ENCODE measurements at places on chromosomes 11 and 22. TPM values are rescaled to one million over a fixed set of nuclear protein-coding genes. Genes with fewer than 3 reads are reported as not detected.

DNA sequence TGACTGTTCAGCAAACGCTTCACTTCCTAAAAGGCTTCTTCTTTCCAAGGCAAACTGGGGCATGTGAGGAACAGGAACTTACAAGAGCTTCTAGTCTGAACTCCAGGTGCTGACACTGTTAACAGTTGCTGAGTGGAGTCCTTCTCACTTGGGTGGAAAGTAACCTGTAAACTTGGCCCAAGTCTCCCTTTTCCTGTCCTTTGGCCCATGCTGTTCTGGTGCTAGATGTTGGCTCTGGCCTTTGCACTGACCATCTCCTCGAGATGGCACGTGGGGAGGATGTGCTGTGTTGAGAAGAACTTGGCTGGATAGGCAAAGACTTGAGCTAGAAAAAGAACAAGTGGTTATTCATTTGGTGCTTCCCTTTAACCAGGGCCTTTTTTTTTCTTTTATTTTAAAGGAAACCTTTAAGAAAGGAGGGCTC is 53.6 kb downstream of the PTPRJ start:
- DNase-seq: no peak

The MCAT gene
- polyA plus RNA-seq: 26.7 TPM

The TPCN2 gene
- polyA plus RNA-seq: 18.7 TPM

- no peak for DNase-seq
Observed at GRCh38 chr11:901452-902061, 9.1 kb downstream of the CHID1 start.

GRCh38 chr22:45112136-45112879 is 51.4 kb upstream of the NUP50 start:
- DNase-seq: no peak

The LMO1 gene
- polyA plus RNA-seq: 0.74 TPM

GRCh38 chr11:7667460-7667859 is 5.8 kb downstream of the CYB5R2 start:
- DNase-seq: no peak

The FAM180B gene
- 0.70 TPM for polyA plus RNA-seq

The TMPRSS6 gene
- polyA plus RNA-seq: 0.24 TPM

The AKIP1 gene
- 18.6 TPM for polyA plus RNA-seq

The TCN1 gene
- not detected for polyA plus RNA-seq

The EFEMP2 gene
- 137 TPM for polyA plus RNA-seq

GRCh38 chr11:44266056-44266780 is 43.7 kb downstream of the ALX4 start:
- no peak for DNase-seq

- DNase-seq: no peak
Observed at GRCh38 chr11:45407226-45407625, 121.1 kb upstream of the SYT13 start.

DNA sequence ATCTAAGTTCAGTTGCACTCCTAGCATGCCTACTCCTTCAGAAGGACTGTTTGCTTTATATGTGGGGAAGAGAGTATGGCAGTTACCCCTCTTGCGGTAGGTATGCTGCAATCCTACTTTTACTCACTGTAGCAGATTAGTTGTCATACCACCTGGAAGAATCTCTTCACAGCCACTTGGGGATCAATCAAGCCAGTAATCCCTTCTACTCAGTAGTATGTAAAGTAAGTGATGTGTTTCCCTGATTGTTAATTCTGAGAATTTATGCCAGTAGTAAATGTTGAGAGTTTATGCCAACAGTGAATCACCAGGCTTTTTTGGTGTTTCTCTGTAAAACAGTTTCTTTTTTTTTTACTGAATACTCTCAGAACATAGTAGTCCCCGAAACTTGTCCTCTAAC is 34.4 kb downstream of the PRMT3 start:
- no peak for DNase-seq

DNA sequence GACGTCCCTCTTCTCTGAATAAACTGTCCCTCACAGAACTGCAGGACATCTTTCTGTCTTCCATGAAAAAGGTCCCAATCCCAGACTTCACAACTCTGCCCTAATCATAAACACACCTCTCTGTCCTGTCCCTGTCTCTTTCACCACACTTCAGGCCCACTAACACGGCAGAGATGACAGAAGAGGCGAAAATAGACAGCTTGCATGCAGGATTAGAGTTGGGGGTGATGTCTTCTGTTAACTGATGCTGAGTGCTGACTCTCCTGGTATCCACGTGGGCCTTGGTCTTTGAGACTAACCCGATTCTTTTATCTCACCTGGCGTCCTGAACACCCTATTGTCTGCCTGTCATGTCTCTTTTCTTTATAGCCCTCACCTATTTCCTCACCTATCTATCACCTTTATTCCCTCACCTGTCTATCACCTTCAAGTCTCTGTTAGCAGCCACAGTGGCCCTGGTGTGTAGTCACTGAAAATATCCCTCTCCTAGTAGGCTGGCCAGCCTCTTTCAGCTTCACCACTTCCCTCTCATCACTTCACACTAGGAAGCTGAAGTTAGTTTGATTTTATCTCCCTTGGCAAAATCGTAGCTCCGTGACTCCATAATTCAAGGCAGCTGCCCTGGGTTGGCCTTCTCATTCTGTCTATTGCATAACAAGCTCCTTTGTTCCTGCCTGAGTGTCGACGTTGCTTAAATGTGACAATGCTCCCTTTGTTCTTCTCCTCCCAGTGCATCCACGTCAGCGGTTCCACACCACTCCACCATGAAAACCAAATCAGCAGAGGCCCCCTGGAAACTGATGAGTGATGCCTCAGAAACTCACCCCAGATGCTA is 30.6 kb upstream of the DRD2 start:
- peak; percentile 15 for DNase-seq

DNA sequence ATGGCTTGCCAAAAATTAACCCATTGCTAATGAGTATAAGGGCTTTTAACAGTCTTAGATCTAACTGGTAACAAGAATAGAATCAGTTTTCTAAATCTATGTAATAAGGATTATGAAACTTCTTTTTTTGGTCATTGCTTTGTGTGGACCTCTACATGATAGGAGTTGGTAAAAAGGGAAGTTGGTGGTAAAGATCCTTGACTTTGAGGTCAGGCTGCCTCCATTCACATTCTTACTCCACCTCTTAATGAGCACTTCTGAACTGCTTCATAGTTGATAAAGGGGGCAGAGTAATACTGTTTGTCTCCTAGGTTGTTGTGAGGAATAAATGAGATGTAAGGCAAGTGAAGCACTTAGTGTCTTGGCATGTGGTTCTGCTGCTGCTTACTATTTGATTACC is 10.6 kb downstream of the EIF3M start:
- no peak for DNase-seq

The ZFPL1 gene
- polyA plus RNA-seq: 30.4 TPM

GRCh38 chr11:24233041-24233440 is 263.8 kb upstream of the LUZP2 start:
- DNase-seq: no peak

- DNase-seq: no peak
Observed at GRCh38 chr11:20048246-20048645, 112.0 kb downstream of the DBX1 start.

The SLC25A45 gene
- polyA plus RNA-seq: 5.6 TPM

GRCh38 chr22:50626850-50627641 is 906 bp downstream of the ARSA start:
- no peak for DNase-seq

The CPSF7 gene
- polyA plus RNA-seq: 131 TPM
